Fibroblast of skin of right quadriceps (primary cell): ENCODE measurements at places on chromosomes 1 and 21.

DNA sequence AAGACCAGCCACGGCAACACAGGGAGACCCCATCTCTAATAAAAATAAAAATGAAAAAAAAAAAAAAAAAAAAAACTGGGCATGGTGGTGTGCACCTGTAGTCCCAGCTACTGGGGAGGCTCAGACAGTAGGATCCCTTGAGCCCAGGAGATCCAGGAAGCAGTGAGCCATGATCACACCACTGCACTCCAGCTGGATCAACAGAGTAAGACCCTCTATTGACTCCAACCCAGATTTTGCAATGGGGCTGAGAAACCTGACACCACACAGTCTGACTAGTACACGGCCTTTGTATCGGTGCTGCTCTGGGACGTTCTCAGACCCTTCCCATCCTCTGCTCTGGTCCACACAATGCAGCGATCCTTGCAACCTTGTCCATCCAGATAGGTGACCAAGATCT, 31.8 kb downstream of the SPATA21 start:
- no peak for DNase-seq

DNA sequence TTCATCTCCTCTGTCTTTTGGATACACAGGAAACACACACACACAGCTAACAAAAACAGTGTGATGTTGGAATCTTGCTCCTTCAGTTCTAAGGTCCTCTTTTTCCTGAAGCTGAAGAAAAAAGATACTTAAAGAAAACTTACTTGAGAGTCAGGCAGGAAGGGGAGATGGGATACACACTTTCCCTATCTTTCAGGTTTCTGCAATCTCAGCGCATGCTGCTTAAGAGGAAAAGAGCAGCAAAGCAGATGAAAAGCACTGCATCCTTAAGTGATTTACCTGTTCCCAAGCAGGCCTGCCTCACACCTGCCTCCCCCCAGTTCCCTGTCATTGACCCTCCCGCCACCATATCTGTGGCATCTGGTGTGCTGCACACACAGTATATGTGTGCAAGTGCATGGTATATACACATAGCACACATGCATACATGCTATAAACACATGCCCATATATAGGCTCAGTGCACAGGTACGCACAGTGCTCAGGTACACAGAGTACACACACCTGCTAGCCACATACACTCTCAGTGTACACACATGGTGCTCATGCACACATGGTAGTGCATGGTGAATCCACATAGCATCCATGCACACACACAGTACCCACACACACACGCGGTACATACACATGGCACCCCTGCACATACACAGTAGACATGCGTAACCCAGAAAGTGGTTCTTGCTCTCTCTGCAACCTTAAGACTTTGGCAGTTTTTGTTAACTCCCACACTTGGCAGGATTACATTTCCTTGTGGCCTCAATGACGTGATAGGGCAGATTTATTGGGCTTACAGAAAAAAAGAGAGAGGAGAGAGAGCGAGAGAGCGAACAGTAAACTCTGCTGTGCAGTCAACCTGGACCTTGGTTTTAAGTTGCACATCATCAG, 166.9 kb downstream of the TOMM20 start:
- DNase-seq: peak; percentile 90

- no peak for DNase-seq
Observed at GRCh38 chr1:74465193-74465681, 47.2 kb downstream of the LRRC53 start.

DNA sequence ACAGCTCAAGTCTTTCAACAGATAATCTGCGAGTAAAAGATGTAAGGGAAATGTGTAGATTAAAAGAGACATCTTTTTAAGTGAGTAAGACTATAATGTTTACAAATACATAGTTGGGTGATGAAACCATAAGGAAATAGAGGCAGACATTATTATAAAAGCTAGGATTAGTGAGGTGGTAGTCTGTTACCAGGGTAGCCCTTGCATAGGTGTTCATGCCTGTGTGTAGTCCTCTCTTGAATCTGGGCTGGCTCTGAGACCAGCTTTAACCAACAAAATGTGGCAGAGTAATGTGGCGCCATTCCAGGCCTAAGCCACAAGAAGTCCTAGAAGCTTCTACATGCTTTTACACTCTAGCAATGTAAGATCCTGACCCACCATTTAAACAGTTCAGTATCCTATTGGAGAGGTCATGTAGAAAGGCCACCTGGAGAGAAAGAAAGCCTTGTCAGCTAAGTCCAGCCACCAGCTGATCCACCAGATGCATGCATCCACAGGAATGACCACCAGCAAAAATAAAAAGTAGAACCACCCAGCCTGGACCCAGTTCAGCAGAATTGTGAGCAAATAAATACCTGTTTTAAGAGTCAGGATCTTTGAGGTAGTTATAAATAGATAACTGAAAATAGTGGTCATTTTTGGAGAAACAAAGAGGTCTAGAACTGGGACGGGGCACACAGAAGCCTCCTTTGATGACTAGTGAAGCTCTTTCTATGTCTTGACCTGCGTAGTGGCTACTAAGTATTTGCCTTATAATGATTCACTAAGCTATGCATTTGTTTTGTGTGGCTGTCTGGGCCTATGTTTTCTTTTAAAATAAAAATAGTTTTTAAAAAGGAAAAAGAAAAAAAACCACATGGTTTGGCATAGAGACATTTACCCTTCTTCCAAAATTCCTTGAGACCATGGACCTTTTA, 8.1 kb downstream of the NIBAN1 start:
- DNase-seq: peak; percentile 49

DNA sequence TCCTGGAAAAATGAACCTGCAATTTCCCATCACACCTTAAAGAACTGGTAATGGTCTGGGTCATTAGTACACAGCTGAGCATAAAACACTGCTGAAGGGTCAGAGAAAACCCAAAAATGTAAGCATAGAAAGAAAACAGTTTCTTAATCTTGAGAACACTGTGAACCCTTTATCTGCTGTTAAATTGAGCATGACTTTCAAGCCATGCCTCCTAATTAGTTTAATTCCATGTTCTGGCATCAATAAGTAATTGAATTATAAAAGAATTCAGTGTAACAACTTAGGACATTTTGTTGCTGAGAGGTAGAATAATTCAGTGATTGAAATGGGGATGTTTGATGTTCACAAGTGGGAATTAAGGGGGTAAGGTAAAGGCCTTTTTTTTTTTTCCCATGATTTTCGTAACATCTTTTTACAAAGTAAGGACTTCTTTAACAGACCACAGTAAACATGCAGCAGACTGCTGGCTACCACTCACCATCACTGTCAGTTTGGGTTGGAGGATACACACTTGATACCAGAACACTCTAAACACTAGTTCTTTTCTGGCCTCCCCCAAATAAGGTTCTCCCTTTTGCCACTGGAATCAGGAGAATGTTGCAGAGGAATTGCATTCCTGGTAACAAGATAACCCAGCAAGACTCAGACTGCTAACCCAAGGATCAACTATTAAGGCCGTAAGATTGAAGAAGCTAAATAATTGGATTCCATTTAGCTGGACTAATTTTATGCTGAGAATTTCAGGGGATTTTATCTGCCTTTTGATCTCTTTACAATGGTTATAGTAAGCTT, 3.0 kb downstream of the RWDD3 start:
- peak; percentile 13 for DNase-seq

DNA sequence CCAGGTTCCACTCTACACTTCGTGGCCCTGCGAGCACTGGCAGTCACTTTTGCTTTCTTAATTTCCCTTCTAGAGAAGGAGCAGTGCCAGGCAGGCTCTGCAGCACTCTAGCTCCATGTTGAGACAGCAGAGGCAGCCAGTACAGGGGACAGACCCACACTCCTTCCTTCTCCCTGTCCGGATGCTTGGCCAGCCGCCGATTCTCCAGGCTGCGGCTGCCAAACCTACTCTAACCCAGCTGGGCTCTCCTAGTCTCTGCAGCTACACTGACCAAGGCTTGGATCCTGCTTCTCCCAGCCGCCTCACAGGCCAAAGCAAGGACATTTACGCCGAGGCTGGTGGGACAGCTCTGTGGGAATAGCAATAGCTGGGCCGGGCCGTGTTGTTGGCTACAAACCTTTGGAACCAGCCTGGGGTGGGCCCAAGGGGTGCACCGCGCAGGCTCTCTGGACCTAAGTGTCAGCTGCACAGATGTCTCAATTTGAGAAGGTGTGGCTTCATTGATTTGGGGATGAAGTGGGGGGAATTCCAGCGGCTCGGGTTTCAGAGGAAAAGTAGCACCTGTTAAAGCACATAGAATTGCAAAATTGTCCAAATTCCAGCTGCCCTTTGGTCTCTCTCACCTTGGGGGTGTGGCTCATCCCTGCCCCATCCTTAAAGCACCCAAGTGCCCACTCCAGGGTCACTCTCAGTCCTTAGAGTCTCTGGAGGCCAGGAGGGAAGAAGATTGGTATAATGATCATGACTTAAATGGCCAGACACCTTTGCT, 3.2 kb downstream of the BARHL2 start:
- DNase-seq: no peak

DNA sequence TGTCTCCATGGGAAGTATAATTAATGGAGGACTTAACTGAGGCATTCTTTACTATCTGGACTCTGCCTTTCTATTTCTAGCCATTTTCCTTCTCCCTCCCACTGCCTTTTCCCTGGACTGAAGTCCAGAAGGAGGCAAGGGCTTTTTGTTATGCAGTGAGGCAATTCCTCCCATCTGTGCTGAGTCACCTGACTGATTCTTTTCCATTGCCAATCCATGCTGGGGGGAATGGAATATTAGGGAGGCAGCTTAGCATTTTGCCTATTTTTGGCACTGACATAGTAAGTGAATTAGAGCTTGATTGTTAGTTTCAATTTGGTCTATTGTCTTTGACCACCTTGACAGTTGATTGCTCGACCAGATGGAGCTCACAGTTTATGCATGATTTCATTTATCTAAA, 1000.6 kb upstream of the PRMT6 start:
- DNase-seq: no peak

- DNase-seq: no peak
Observed at GRCh38 chr1:147509786-147510395, 31.4 kb upstream of the BCL9 start.

GRCh38 chr1:149923626-149924025, 4.0 kb downstream of the SF3B4 start:
- DNase-seq: no peak

DNA sequence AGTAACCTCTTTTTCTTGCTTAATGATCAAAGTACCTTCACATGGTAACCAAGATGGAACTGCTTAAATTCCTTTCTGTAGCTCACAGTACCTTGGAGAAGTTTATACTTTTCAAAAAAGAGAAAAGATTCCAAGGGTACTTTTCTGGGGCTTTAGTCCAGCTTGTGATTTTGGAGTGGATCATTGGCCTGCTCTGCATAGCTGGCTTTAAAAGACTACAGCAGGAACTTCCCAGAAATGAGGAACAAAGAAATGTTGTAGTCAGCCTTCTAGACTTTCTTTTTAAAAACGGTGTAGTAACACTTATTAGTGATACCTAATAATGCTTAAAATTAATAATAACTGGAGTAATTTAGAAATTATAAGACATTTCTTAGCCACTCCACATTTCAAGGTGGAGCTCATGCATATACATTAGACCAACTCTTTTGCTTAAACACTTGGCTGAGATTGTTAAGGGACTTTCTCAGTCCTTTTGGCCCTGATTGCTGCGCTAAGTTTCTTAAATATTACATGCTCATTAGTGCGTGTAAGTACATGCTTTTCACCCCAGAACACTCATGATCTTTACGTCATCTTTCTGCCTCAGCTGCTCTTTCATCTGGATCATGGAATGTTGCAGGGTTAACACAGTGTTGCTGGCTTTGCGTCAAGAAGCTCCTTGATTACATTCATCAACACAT, 57.3 kb downstream of the SDCCAG8 start:
- no peak for DNase-seq

DNA sequence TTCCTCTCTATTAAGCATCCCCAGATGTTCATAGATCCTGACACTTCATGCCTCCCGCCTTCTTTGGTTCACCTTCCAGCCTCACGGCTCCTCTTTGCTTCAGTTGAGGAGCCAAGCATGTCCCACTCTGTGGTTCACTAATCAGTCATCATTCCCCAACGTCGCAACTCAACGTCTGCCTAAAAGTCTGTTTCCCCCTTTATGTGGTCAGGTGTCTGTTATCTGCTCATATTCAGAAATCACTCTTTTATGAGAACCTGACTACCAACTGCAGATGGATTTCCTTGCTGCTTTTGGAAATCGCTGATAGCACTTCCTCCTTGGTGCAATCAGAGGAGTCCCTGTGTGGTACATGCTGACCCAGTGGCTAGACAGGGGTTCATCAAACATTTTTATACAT, 94.1 kb upstream of the VANGL1 start:
- DNase-seq: no peak

- DNase-seq: no peak
Observed at GRCh38 chr1:6086762-6087376, 41.2 kb downstream of the KCNAB2 start.

GRCh38 chr21:36729310-36729970, 30.5 kb downstream of the SIM2 start:
- DNase-seq: no peak

- DNase-seq: no peak
Observed at GRCh38 chr21:23921670-23922418, 1685.4 kb downstream of the MRPL39 start.

GRCh38 chr1:111625276-111625675, 5.7 kb downstream of the RAP1A start:
- no peak for DNase-seq

DNA sequence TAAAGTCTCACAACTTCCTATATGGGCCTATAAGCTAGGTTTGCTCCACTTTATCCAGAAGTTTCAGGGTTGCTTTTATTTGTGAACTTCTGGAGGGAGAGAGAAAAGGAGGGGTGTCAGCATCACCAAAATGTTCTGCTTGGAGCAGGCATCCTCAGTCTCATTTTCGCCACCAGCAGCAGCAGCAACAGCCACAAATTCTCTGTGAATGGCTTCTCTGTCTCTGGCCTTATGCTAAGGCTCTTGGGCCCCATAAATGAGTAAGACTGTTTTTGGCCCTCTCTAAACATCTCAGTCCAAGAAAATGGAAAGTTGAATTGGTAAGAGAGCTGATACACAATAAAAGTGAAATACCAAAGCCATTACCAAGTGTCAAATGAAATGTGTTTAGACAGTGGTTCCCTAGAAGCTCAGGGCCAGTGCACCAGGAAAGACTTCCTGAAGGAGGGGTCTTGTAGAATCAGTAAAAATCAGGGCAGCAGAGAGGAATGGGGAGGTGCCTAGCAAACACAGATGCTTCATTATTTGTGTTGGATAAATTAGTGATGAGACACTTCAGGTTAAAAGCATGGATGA, 53.0 kb upstream of the SPATA6 start:
- no peak for DNase-seq

DNA sequence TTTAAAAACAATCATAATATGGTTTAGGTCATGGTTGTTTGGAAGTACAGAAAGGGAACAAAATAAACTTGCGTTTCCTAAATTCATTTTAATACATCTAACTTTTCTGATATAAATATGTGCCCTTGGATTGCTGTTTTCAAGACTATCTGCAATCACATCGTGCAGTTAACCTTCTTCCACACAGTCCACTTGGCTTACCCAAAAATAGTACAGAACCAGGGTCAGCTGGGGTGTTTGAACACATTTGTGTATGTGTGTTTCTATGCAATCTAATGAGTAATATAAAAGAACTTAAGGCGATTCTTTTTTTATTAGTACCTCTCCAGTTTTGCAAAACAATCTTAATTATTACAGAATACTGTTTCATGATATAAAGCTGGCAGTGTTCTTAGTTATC, 19.9 kb downstream of the SAMSN1 start:
- no peak for DNase-seq
